Activated T-cell treated with anti-CD3 and anti-CD28 coated beads, Interleukin-2, amount 50 U/mL, for 72 hours (primary cell): ENCODE measurements at places on chromosomes 11 and 22. TPM values are rescaled to one million over a fixed set of nuclear protein-coding genes. Genes with fewer than 3 reads are reported as not detected.
A peak's percentile ranks its signal among the peaks of the same experiment; 100 is the strongest.

GRCh38 chr11:11171854-11172253 lies 181.2 kb downstream of the CSNK2A3 start:
- H3K4me1 ChIP-seq, result peaks cover 21% of the 10 kb centered on the region
- DNase-seq, result no peak
- no peaks in the 10 kb centered on the region for H3K27me3 ChIP-seq
- no peaks in the 10 kb centered on the region for H3K36me3 ChIP-seq
- no peak overlapping the region for H3K4me3 ChIP-seq
- H3K27ac ChIP-seq, result peak overlapping the region; percentile 76

GRCh38 chr11:86182976-86183584 lies 61.5 kb upstream of the EED start:
- H3K36me3 ChIP-seq, result peaks cover 11% of the 10 kb centered on the region
- peak; percentile 93 for DNase-seq
- H3K27ac ChIP-seq, result no peak overlapping the region
- peaks cover 10% of the 10 kb centered on the region for H3K4me1 ChIP-seq

GRCh38 chr22:19350947-19351346 lies 59.4 kb upstream of the CLTCL1 start:
- H3K4me1 ChIP-seq, result no peaks in the 10 kb centered on the region
- H3K27me3 ChIP-seq, result no peaks in the 10 kb centered on the region
- H3K36me3 ChIP-seq, result peaks cover 22% of the 10 kb centered on the region
- DNase-seq, result no peak
- H3K27ac ChIP-seq, result peak overlapping the region; percentile 36
- H3K4me3 ChIP-seq, result no peak overlapping the region

GRCh38 chr11:83725269-83725560 lies 439.0 kb upstream of the CCDC90B start:
- no peaks in the 10 kb centered on the region for H3K4me1 ChIP-seq
- peaks cover 25% of the 10 kb centered on the region for H3K27me3 ChIP-seq
- H3K27ac ChIP-seq, result no peak overlapping the region
- DNase-seq, result no peak

- H3K4me1 ChIP-seq, result peaks cover 25% of the 10 kb centered on the region
- H3K36me3 ChIP-seq, result peaks cover 32% of the 10 kb centered on the region
- H3K27ac ChIP-seq, result peak overlapping the region; percentile 75
- DNase-seq, result no peak
- H3K27me3 ChIP-seq, result no peaks in the 10 kb centered on the region
These were observed 15.8 kb downstream of the ACAT1 start for GRCh38 chr11:108137212-108137611.

- H3K4me3 ChIP-seq, result no peak overlapping the region
- no peak for DNase-seq
- no peak overlapping the region for H3K27ac ChIP-seq
- H3K27me3 ChIP-seq, result no peaks in the 10 kb centered on the region
- H3K36me3 ChIP-seq, result no peaks in the 10 kb centered on the region
- H3K4me1 ChIP-seq, result no peaks in the 10 kb centered on the region
These were observed 237.9 kb downstream of the BRD1 start for GRCh38 chr22:49589811-49590210.

DNA sequence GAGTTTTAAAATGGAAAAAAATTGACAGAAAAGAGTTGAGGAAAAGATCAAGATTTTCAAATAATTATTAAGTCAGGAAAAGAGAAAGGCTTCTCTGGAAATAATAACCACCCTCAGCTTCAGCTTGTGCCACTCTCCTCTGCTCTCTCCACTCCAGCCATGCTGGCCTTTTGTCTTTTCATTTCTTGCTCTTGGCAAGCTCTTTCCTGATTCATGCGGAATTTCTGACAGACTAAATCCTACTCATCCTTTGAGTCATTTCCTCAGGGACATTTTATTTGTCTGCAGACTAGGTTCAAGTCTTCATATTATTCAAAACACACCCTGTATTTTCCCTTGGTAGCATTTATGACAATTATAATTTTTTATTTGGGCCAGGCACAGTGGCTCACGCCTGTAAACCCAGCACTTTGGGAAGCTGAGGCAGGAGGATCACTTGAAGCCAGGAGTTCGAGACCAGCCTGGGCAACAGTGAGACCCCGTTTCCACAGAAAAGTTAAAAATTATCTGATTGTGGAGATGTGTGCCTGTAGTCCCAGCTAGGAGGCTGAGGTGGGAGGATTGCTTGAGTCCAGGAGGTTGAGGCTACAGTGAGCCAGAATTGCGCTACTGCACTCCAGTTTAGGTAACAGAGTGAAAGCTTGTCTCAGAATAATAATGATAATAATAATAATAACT lies 7.8 kb upstream of the P4HA3 start:
- H3K27ac ChIP-seq, result no peak overlapping the region
- H3K4me3 ChIP-seq, result no peak overlapping the region
- peaks cover 13% of the 10 kb centered on the region for H3K36me3 ChIP-seq
- no peak for DNase-seq
- no peaks in the 10 kb centered on the region for H3K4me1 ChIP-seq
- no peaks in the 10 kb centered on the region for H3K27me3 ChIP-seq

GRCh38 chr22:36564422-36565158 lies 35.6 kb upstream of the EIF3D start:
- no peak overlapping the region for H3K4me3 ChIP-seq
- H3K27ac ChIP-seq, result no peak overlapping the region
- no peak for DNase-seq

The MGAT3 gene
- total RNA-seq, result 2.6 TPM

- peaks cover 82% of the 10 kb centered on the region for H3K4me1 ChIP-seq
- H3K27me3 ChIP-seq, result no peaks in the 10 kb centered on the region
- peak overlapping the region; percentile 71 for H3K4me3 ChIP-seq
- peaks cover 18% of the 10 kb centered on the region for H3K36me3 ChIP-seq
- H3K27ac ChIP-seq, result peak overlapping the region; percentile 16
These were observed 5.5 kb downstream of the KMT2A start for GRCh38 chr11:118441770-118442275.

GRCh38 chr11:27783701-27784355 lies 83.6 kb upstream of the BDNF start:
- H3K27ac ChIP-seq, result no peak overlapping the region
- H3K4me1 ChIP-seq, result no peaks in the 10 kb centered on the region
- no peaks in the 10 kb centered on the region for H3K27me3 ChIP-seq
- H3K36me3 ChIP-seq, result no peaks in the 10 kb centered on the region
- no peak overlapping the region for H3K4me3 ChIP-seq

DNA sequence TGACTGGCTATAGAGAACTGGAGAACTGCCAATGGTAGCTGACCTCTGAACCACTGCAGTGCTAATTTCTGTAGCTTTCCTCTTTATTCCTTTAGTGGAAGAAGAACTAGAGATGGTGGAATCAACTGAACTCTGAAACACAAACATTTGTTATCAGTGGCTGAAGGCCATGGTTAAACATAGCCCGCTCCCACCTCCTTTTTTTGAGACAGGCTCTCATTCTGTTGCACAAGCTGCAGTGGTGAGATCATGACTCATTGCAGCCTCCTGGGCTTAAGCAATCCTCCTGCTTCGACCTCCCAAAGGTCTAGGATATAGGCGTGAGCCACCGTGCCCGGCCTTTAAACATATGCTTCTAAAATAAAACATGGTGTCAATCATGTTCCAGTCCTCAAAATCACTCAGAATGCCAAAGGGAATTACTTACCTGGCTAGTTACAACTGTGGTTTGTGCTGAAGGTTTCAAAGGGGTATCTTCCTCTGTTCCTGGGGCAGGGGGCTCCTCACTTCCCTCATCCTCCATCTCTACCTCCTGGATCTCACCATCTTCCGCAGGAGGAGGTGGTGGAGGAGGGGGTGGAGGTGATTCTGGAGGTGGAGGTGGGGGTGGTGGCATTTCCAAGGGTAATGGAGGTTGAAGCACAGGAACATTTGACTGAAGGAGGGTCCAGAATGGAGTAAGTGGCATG lies 9.0 kb upstream of the AGBL2 start:
- H3K4me1 ChIP-seq, result no peaks in the 10 kb centered on the region
- H3K36me3 ChIP-seq, result peaks cover 6% of the 10 kb centered on the region
- no peak overlapping the region for H3K4me3 ChIP-seq
- H3K27me3 ChIP-seq, result no peaks in the 10 kb centered on the region

GRCh38 chr11:112310419-112310818 lies 49.8 kb upstream of the PLET1 start:
- H3K4me3 ChIP-seq, result no peak overlapping the region
- H3K4me1 ChIP-seq, result peaks cover 6% of the 10 kb centered on the region
- peaks cover 2% of the 10 kb centered on the region for H3K36me3 ChIP-seq
- no peak for DNase-seq
- no peak overlapping the region for H3K27ac ChIP-seq

DNA sequence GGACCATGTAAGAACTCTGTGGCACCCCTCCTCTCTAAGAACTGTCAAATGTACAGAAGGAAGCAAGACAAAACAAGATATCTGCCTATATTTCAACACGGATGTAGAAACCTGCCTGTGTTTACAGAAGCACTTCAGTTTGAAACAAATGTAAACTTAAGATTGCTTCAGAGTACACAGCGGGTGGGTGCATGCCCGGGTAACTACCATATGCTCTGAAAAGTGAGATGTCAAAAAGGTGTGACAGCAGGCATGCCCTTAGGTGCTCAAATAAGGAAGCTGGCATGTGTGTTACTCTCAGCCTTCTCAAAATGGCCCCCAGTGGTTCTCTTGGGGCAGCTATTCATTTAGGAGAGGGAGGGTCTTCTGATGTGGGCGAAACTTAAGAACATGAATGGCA lies 5.2 kb downstream of the ACP2 start:
- H3K27ac ChIP-seq, result peak overlapping the region; percentile 52
- no peaks in the 10 kb centered on the region for H3K27me3 ChIP-seq
- H3K4me1 ChIP-seq, result peaks cover 38% of the 10 kb centered on the region
- peaks cover 11% of the 10 kb centered on the region for H3K36me3 ChIP-seq
- H3K4me3 ChIP-seq, result no peak overlapping the region

DNA sequence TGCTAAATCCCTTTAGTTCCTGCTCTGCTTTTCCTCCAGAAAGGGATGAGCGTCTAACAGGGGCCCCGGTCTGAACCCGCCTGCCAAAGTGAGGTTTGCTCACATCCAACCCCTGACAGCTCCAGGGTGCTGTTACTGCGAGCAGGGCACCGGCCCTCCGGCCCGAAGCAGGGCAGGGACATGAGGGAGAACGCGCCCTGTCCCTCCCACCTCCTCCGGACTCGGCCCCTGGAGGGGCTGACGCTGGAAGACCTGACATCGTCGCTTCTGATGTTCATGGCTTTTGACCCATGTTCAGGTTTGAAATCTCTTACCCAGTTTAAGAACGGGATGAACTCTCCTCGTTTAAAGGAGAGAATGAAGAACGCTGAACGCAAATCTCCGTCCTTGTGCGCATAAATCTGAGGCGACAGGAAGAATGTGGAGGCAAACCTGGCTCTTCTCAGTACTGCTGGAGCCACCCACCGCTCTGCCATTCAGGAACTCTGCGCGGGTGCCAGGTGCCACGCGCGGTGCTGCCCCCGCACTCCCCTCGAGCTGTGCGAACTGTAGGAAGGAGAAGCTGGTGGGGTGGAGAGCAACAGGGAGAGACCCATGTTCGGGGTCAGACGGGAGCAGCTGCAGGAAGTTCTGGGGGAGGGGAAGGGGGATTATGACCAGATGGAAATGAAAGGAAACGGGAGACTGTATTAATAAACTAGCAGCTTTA lies 826 bp upstream of the EEF1G start:
- H3K36me3 ChIP-seq, result peaks cover 47% of the 10 kb centered on the region
- H3K4me3 ChIP-seq, result peak overlapping the region; percentile 100
- peak overlapping the region; percentile 99 for H3K27ac ChIP-seq
- DNase-seq, result peak; percentile 34

The MIOX gene
- total RNA-seq, result 3.4 TPM

The DBX1 gene
- total RNA-seq, result not detected

DNA sequence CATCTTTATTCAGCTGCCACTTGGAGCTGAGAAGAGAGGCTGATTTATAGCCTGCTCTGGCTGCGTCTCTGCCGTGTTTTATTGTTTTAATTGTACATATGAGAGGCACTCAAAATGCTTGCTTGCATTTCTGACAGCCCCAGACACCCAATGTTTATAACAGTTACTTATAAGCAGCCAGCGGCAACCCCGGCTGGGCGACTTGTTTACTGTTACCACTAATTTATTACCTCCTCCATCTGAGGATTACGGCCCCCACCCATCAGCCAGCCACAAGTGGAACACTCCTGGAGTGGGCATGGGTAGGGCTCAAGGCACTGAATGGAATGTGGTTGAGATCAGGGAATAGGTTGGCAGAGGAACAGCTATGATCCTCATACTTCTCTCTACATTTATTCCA lies 61.2 kb downstream of the CLPB start:
- H3K4me3 ChIP-seq, result no peak overlapping the region
- H3K36me3 ChIP-seq, result no peaks in the 10 kb centered on the region
- H3K27ac ChIP-seq, result no peak overlapping the region
- no peaks in the 10 kb centered on the region for H3K27me3 ChIP-seq
- no peaks in the 10 kb centered on the region for H3K4me1 ChIP-seq

GRCh38 chr11:45301537-45302246 lies 15.6 kb upstream of the SYT13 start:
- no peak overlapping the region for H3K4me3 ChIP-seq
- peaks cover 5% of the 10 kb centered on the region for H3K27me3 ChIP-seq
- no peak for DNase-seq
- no peaks in the 10 kb centered on the region for H3K36me3 ChIP-seq
- H3K4me1 ChIP-seq, result no peaks in the 10 kb centered on the region

- H3K27ac ChIP-seq, result no peak overlapping the region
- no peaks in the 10 kb centered on the region for H3K27me3 ChIP-seq
- no peaks in the 10 kb centered on the region for H3K4me1 ChIP-seq
- no peaks in the 10 kb centered on the region for H3K36me3 ChIP-seq
These were observed 56.6 kb downstream of the ST14 start for GRCh38 chr11:130216221-130216550.

- H3K36me3 ChIP-seq, result no peaks in the 10 kb centered on the region
- H3K4me3 ChIP-seq, result no peak overlapping the region
- no peak overlapping the region for H3K27ac ChIP-seq
- H3K27me3 ChIP-seq, result peaks cover 50% of the 10 kb centered on the region
These were observed 133.0 kb downstream of the RAB38 start for GRCh38 chr11:88042238-88042637.

The KRTAP5-4 gene
- total RNA-seq, result not detected

The C11orf97 gene
- total RNA-seq, result not detected
